Eye (tissue), 1 donor: ENCODE measurements at places on chromosomes 5 and 9.

GRCh38 chr5:55338092-55338613 is 30.4 kb downstream of the MTREX start:
- no peak for DNase-seq

DNA sequence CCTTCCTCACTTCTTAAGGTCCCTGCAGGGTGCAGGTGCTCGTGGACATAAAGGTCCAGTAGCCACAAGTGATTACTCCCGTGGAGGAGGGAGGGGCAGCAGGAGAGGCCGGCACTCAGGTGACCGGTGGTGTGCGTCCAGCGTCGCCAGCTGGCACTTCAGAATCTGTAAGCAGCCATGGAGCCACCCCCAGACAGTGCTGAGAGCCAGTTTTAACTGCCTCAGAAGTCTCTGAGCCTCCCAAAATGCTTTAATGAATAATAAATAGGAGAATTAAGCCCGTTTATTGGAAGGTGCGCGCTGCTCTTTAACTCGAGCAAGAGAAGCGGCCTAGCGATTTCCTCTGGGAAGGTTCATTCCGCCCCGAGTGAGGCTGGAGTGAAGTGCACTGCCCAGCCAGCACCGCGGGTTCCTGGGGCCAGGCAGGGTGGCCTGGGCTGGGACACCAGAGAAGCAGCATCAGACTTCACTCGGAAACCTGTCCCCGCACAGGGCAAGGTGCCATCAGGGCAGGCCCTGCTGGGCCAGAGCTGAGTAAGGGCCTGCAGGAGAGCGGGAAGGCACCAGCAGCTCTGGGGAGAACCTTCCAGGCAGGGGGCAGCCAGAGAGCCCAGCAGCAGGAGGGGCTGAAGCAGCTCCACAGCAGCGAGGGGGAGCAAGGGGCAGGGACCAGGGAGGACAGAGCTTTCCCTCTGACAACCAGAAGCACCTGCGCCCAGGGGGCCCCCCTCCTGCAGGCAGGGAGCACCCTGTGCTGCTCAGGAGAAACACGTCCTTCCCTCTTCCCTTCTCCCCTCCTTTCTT is 61.2 kb downstream of the VAV2 start:
- no peak for DNase-seq

DNA sequence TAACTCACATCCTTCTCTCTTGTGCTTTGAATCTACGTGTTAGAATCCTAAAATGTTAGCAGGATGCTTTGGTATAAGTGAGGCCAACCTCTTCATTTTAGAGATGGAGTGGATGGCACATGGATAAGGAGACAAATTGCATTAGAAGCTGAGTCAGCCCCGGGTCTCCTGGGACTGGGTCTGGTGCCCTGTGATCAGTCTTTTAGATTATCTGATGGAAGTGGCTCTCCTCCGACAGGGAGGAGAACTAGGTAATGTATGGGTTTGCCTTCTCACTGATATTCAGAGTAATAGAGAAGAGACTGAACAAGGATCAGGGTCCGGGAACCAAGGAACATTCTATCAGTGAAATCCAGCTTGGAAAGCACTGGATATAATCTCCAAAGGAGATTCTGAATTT is 74.9 kb upstream of the TNFSF8 start:
- DNase-seq: no peak

DNA sequence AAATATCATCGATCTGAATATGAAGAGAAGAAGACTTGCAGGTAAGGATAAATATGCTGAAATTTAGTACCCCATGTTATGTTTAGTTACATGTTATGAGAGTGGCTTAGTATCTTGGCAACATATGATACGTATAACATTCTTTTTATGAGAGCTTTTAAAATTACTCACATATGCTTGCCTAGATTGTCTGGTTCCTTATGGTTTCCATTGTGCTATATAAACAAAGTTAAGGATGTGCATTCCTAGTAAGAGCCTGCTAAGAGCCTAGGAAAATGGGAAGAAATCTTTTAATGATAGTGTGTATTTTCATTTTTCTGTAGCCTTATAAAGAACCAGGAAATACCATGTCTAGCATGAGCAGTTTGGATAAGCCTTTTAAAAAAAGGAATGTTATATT is 112.0 kb upstream of the KCNN2 start:
- peak; percentile 56 for DNase-seq

DNA sequence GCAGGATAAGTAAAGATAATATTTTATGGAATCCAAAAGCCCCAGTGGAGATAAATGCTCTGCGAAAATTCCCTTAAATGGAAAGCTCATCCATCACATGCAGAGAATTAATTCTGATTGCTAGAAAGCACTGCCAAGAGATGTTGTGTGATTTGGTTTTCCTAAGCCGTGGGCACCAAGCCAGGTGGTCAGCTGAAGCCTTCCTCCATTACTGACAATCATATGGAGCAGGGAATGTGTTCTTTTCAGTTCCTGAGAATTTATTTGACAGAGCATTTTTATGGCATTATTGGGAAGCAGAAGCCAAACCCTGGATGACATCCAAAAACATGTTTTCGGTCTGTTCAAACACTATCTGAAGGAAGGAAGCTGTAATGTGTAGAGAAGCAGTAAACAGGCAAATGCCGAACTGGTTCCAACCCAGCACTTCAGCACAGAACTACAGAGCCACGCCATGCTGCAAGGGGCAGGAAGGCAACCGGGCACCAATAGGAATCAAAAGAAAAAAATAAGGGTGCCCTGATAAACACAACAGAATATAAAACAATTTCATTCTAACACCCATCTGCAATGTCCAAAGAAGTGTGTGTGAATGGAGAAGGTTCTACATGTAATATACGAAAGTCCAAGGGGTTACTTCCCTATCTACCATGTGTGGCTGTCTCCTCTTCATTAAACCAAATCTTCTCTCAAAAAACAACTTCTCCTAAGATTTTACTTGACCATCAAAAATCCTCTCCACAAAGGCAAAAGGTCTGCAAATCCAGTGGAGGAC is 12.3 kb downstream of the ARSB start:
- peak; percentile 65 for DNase-seq

- DNase-seq: no peak
Observed at GRCh38 chr9:129338724-129339430, 160.8 kb upstream of the IER5L start.

GRCh38 chr5:95081982-95082381 is 202.9 kb downstream of the MCTP1 start:
- peak; percentile 7 for DNase-seq

- DNase-seq: no peak
Observed at GRCh38 chr9:74772121-74772520, 115.6 kb downstream of the TRPM6 start.

DNA sequence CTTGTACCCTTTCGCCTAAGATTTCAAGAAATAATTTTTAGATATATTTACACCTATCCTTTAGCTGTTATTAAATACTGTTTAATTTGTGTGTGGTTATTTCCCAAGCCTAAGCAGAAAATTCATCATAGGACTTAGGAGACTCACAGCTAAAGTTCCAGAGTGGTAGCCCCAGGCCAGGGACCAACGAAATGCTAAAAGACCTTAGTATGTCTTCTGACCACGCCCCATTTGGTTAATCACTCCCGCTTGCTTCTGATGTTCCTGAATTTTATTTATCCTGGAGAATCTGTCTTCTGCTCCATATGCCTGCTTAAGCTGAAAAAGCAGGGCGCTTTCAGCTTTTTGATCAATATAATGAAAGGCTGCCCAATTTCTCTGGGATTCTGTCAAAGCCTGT is 18.7 kb upstream of the SEMA6A start:
- no peak for DNase-seq

DNA sequence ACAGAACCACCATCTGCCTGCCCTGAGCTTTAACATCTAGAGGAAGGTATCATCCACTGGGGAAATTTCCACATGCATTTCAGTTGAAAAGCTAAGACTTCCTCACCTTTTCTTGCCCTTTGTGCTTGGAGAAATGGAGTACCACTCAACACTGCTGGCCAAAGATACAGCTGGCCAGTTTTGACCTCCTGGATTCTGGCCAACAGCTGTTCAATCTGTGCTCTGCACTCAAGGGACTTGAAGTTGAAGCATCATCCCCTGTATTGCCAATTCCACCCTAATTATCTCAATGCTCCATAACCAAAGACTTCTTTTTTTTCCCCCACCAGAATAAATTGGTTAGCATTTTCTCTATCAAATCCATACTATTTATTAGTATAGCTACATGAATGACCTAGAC is 70.4 kb upstream of the PRDM9 start:
- no peak for DNase-seq

- no peak for DNase-seq
Observed at GRCh38 chr9:130711469-130711868, 17.9 kb downstream of the EXOSC2 start.
